Caki2 (cell line): ENCODE measurements at places on chromosomes 6 and 20.

DNA sequence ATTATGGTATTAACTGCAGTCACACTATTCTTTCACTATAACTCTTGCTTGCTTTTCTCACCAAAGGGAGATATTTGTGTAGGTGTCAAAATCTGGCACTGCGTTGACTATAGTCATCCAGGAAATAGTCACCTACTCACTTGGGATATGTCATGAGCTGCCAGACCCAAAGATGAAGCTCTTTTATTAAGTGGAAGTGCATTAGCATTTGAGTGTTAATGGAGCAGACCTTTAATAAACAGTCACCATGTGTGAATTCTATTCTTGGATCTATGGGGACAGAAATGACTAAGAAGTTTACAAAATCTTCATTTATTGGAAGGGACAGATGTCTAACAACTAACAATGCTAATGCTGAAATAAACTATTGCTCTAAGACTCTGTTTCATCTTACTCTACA, 130.1 kb upstream of the NEDD9 start:
- DNase-seq: no peak

DNA sequence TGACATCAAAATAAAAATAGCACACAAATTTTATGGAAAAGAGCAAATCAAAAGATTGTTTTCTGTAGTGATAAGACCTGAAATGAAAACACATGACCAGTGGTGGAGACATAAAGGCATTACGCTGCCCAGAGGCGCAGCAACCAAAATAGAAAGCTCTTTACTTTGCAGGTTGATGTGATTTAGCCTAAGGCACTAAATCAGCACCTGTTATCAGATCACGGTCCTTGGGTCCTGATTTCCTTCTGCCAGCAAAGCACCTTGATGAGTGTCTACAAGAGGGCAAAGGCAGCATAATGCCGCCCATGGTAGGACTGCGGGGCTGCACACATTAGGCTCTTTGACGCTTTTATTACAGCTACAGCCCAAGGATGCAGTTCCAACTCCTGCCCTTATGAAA, 19.3 kb upstream of the RAMACL start:
- no peak for DNase-seq

DNA sequence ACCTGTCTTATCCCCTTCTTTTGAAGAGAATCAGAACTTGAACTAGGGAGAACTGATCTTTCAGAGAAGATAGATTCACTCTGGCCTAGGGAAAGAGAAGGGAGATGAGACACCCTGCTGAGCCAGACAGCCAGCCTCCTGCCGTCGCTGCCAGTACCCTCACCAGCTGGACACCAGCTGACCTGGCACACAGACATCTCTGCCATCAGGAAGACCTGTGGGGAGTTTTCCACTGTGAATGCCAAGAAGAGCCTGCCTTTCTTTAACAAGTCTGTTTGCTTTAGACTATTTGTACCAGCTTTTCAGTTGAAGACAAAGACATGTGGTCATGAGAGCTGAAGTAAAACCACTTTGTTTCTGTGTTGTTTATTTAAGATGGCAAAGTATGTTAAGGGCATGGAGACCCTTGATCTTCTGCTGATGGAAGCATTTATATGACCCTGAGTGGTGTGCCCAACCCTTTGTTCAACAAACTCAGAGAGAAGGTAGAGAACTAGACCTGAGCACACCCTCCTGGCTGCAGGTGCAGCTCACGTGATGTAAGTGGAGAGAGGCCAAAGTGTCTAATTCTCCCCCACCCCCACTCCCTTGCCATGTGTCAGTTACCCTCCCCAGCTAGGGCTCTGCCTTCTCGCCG, 82.3 kb upstream of the SLC24A3 start:
- DNase-seq: no peak

- DNase-seq: no peak
Measured at GRCh38 chr6:39901670-39902069, 32.6 kb downstream of the MOCS1 start.

- DNase-seq: no peak
Measured at GRCh38 chr6:160430751-160431150, 82.6 kb downstream of the SLC22A3 start.

DNA sequence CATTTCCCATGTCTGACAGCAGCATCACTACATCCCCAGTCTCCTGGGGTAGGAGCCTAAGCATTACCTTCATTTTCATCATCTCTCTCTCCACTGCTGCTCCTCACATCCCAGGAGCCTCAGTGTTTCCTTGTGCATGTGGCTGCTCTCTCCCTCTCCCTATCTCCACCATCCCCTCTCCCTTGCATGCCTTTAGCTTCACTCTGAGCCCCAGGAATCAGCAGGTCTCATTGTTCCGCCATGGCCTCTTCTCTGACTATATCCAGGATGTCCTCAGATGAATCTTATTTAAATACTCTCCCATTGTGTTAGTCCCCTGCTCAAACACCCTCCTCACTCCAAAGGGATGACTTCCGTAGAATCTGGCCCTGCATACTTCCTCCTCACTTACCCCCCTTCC, 79.4 kb downstream of the FAXC start:
- DNase-seq: no peak
